ENCODE measurements at places on chromosomes 5 and 9.

DNA sequence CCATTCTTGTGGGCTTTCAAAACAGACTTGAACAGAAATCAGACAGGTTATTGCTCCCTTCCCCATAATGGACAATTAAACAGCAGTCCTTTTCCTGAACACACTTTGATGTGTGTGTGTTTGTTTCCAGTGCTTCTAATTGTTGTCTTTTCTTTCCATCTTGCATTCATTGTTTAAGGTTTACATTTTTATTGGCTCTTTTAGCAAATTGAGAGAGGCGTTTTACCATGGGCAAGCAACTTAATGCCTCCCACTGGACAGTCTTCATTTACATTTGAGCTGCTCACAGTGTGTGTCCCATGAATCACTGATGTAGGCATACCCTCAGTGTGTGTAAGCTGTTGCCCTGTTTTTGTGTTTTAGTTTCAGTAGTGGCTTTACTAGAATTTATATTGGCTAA lies 25.0 kb downstream of the WDR36 start:
- no peak for DNase-seq

- DNase-seq: no peak
Measured at GRCh38 chr9:114893221-114894010, 37.0 kb downstream of the TNFSF8 start.

DNA sequence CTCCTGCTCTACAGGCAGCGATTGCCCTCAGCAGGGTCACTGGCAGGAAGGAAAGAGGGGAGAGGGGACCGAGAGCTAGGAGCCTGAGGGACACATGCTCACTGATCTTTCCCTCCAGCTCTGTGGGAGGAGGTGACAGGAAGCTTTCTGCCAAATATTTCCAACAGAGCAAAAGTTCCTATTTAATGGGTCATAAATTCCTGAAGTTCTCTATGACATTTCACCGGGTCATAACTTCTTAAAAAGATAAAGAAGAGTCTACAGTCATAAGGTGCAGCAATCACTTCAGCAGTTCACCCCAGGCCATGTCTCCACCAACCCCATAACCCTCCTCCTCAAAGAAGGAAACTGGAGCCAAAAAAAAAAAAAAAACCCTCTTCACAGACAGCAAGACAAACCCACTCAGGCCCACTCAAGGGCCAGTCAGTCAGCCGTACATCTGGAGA lies 481.1 kb downstream of the NR2F1-AS1 start:
- no peak for DNase-seq

GRCh38 chr5:95835682-95836385 lies 13.3 kb upstream of the GLRX start:
- DNase-seq: no peak

GRCh38 chr5:177575488-177575887 lies 16.5 kb upstream of the TMED9 start:
- no peak for DNase-seq

GRCh38 chr5:71948206-71948605 lies 159.1 kb upstream of the MAP1B start:
- no peak for DNase-seq

DNA sequence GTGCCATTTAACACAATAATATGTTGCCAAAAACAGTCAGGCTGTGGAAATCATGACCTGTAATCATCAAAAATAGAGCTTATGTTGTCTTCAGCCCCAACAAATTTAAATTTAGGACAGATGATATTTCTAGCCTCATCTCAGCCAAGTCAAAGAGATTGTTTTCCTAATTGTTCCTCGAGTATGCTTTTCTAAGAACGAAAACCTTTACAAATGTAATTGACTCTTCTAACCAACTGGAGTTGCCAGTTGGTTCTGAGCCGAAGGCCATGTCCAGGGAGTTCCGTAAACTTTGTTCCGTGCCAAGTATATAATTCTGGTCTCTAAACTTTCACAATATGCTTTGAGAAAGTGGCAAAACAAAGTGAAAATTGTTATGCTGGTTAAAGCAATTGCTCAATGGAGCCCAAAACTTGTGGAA lies 160.8 kb downstream of the CEMIP2 start:
- DNase-seq: no peak

GRCh38 chr9:133029994-133030316 lies 842 bp upstream of the GTF3C5 start:
- DNase-seq: no peak

Measured in SJSA1 (cell line).